Right atrium auricular region (tissue), 2 donors: ENCODE measurements at places on chromosomes 12 and 14. TPM values are rescaled to one million over a fixed set of nuclear protein-coding genes. Genes with fewer than 3 reads are reported as not detected.

KRT75 gene
- total RNA-seq: not detected

DNA sequence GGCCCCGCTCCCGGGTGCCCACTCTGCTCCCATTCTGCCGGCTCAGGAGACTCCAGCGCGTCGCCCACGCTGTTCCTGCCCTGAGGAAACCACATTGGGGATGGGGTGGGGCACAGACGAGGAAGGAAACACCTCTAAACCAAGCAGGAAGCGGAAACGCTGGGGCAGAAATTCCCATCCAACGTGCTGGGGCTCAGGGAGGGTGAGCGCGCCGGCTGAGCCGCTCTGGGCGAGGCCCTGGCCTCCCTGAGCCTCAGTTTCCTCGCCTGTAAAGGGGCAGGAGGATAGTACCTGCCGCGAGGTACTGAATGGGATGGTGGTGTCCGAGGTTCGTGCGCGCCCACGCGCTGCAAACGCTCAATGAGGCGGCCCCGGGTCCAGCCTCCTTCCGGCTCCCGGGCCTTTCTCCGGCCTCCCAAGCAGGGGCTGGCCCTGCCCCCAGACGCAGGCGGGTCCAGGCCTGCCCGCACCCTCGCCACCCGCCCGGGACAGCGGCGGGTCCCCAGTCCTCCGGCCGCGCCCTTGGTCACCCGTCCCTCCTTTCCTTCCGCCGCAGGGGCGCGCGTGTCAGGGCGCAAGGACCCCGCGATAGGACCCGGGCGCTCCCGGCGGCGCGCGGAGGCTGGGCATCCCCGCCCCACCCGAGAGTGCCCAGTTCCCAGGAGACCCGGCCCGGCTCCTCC, 673 bp downstream of the BEGAIN start:
- H3K27me3 ChIP-seq: no peaks in the 10 kb centered on the region
- no peak for DNase-seq
- peak overlapping the region; percentile 28 for H3K4me3 ChIP-seq

GRCh38 chr12:132833341-132833740, 4.7 kb upstream of the GOLGA3 start:
- H3K4me1 ChIP-seq: no peaks in the 10 kb centered on the region
- no peak overlapping the region for H3K27ac ChIP-seq
- H3K4me3 ChIP-seq: no peak overlapping the region

GUCY2C gene
- not detected for total RNA-seq

DNA sequence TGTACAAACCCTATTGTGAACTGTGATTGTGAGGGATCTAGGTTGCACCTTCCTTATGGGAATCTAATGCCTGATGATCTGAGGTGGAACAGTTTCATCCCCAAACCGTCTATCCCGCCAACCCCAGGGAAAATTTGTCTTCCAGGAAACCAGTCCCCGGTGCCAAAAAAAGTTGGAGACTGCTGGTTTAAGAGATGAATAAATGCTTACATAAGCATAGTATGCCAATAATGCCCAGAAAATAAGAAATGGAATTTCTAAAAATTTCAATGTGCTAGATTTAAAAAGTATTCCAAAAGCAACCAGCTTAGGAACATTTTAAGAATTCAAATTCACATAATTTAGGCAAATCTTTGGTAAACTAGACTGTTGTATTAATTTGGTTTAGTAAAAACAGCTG, 5.4 kb upstream of the RNU6-8 start:
- no peaks in the 10 kb centered on the region for H3K36me3 ChIP-seq
- H3K4me3 ChIP-seq: no peak overlapping the region
- DNase-seq: no peak

- no peaks in the 10 kb centered on the region for H3K4me1 ChIP-seq
- no peaks in the 10 kb centered on the region for H3K27me3 ChIP-seq
- no peak for DNase-seq
- H3K27ac ChIP-seq: no peak overlapping the region
These were observed 64.6 kb downstream of the EP400 start for GRCh38 chr12:132014092-132014914.

DNA sequence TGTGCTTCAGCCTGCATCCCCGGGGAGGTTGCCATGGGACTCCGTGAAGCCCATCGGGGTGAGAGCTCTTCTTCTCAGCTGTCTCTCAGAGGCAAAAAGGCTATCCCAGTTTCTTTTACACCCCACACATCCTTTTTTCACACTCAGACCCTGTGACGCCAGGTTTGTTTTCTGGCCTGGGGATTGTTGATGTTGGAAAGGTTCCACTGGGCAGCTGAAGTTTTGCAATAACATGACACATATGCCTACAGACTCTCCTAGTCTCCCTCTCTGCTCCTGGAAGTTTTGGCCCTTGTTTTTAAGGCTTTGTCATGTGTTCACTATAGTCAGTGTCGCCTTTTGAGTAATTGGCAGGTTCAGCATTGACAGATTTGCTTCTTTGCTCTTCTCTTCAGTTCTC, 118.6 kb downstream of the SMOC1 start:
- no peak overlapping the region for H3K27ac ChIP-seq
- no peaks in the 10 kb centered on the region for H3K27me3 ChIP-seq
- H3K4me3 ChIP-seq: no peak overlapping the region
- H3K4me1 ChIP-seq: no peaks in the 10 kb centered on the region
- no peaks in the 10 kb centered on the region for H3K36me3 ChIP-seq

RDH16 gene
- total RNA-seq: 0.16 TPM

SVOP gene
- total RNA-seq: not detected

SLC5A8 gene
- total RNA-seq: not detected

DNA sequence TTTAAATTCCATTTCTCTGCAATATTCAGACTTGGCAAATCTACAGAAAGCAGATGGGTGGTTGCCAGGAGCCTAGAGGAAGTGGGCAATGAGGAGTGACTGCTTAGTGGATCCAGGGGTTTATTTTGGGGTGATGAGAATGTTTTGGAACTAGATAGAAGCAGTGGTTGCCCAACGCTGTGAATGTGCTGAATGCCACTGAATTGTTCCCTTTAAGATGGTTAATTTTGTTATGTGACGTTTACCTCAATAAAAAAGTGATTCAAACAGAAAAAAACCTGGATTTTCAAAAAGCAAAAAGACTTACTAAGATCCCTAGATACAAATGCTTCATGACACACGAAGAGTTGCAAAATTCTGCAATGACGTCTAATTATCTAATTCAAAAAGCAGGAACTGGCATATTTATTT, 34.2 kb downstream of the DAO start:
- peaks cover 8% of the 10 kb centered on the region for H3K4me1 ChIP-seq
- peak; percentile 60 for DNase-seq
- H3K27ac ChIP-seq: no peak overlapping the region

GRCh38 chr12:49330032-49330619, 6.9 kb downstream of the C1QL4 start:
- H3K27me3 ChIP-seq: peaks cover 7% of the 10 kb centered on the region
- no peak overlapping the region for H3K27ac ChIP-seq
- H3K4me3 ChIP-seq: no peak overlapping the region
- peaks cover 10% of the 10 kb centered on the region for H3K4me1 ChIP-seq
- H3K36me3 ChIP-seq: no peaks in the 10 kb centered on the region

PRIMA1 gene
- total RNA-seq: 4.1 TPM

GRCh38 chr12:85829391-85829790, 6.8 kb downstream of the RASSF9 start:
- no peaks in the 10 kb centered on the region for H3K4me1 ChIP-seq
- no peaks in the 10 kb centered on the region for H3K36me3 ChIP-seq
- H3K4me3 ChIP-seq: no peak overlapping the region
- no peak for DNase-seq
- no peak overlapping the region for H3K27ac ChIP-seq
- no peaks in the 10 kb centered on the region for H3K27me3 ChIP-seq

GRCh38 chr12:14540801-14541462, 26.8 kb downstream of the PLBD1 start:
- no peaks in the 10 kb centered on the region for H3K27me3 ChIP-seq
- H3K27ac ChIP-seq: no peak overlapping the region
- no peak for DNase-seq
- peaks cover 6% of the 10 kb centered on the region for H3K36me3 ChIP-seq
- no peaks in the 10 kb centered on the region for H3K4me1 ChIP-seq
- H3K4me3 ChIP-seq: no peak overlapping the region

- DNase-seq: no peak
- H3K4me3 ChIP-seq: no peak overlapping the region
- no peaks in the 10 kb centered on the region for H3K36me3 ChIP-seq
- no peak overlapping the region for H3K27ac ChIP-seq
- no peaks in the 10 kb centered on the region for H3K4me1 ChIP-seq
These were observed 10.4 kb upstream of the CIPC start for GRCh38 chr14:77087631-77088030.

DNA sequence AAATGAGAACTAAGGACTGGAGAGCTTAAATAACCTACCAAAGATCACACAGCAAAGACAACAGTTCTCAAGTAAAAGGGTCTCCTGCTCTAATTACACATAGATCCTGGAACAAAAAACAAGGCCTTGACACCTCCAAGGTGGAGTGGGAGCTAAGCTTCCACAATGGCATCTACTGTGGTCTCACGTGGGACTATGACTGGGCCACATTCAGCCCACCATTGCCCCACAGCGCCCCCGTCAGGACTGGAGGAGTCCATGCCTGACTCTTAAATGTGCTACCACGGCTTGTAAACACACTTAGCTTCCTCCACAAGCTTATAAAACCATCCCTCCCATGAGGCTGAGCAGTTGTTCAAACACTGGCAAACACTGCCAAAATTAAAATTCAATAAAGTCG, 88.5 kb downstream of the GCH1 start:
- no peak overlapping the region for H3K27ac ChIP-seq
- DNase-seq: no peak
- H3K4me3 ChIP-seq: no peak overlapping the region
- H3K4me1 ChIP-seq: no peaks in the 10 kb centered on the region

FAM222A gene
- 32.4 TPM for total RNA-seq

DNA sequence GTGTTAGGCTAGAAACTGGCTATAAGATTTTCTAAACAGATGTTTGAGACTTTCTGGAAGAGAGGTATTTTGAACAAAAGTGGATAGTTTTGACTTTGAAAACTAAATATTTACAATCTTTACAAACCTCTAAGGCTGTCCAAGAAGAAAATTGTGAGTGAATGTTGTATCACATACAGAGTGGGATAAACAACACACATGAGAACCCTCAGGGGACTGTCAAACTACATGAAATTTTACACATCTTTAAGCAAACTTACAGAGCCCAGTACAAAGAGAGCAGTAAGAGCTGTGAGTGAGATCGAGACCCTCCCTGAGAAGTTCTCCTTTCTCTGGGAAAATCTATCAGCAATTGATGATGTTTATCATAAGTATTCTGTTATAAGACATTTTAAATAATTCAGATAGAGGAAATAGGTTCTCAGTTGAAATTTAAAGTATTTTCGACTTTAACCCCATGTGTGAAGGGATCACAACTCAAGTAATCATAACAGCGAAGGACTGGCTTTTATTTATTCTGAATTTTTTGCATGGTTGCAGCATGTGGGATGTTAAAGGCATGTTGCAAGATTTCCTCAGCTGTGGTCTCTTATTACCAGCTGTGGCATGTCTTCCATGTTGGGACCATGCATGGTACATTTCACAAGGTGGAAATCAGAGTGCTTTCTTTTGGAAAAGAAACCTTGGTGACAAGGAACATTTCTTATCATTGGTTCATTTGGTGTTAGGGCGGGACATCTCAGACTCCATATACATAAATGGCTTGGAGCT, 264.0 kb upstream of the PRICKLE1 start:
- H3K27me3 ChIP-seq: no peaks in the 10 kb centered on the region
- no peak overlapping the region for H3K27ac ChIP-seq
- no peaks in the 10 kb centered on the region for H3K36me3 ChIP-seq

DNA sequence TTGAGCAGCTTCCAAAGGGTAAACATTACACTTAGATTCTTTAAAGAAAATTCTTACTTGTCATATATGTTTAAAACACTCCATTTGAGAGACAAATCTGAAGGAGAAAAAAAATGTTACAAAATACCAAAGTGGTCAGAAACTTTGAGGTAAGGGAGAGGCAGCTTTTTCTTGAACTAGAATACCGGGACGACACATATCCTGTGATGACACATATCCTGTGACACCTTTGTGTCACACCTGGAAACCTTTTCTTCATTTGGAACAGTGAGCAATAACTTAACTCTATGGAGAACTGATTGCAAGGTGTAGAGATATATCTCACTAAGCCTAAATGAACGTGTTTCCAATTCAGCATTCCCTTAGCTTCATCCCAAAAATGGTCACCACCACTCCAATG, 4.6 kb upstream of the GRIN2B start:
- H3K4me1 ChIP-seq: no peaks in the 10 kb centered on the region
- no peaks in the 10 kb centered on the region for H3K36me3 ChIP-seq
- no peak for DNase-seq

RTN1 gene
- 1.3 TPM for total RNA-seq

ARHGAP5 gene
- total RNA-seq: 145 TPM

- no peaks in the 10 kb centered on the region for H3K27me3 ChIP-seq
- DNase-seq: no peak
- no peak overlapping the region for H3K4me3 ChIP-seq
- H3K4me1 ChIP-seq: no peaks in the 10 kb centered on the region
These were observed 129.9 kb downstream of the KCNA5 start for GRCh38 chr12:5173511-5174011.

GRCh38 chr14:52235866-52236510, 31.5 kb upstream of the PTGDR start:
- no peaks in the 10 kb centered on the region for H3K4me1 ChIP-seq
- H3K4me3 ChIP-seq: no peak overlapping the region
- H3K27ac ChIP-seq: no peak overlapping the region
- DNase-seq: no peak
- no peaks in the 10 kb centered on the region for H3K36me3 ChIP-seq
